ENCODE measurements at places on chromosomes 4 and X.

GRCh38 chrX:49053223-49054072, 5.4 kb upstream of the CCDC120 start:
- no peak for DNase-seq

GRCh38 chr4:187019896-187020295, 296.2 kb upstream of the FAT1 start:
- no peak for DNase-seq

- no peak for DNase-seq
Observed at GRCh38 chr4:23717528-23718248, 172.2 kb downstream of the PPARGC1A start.

DNA sequence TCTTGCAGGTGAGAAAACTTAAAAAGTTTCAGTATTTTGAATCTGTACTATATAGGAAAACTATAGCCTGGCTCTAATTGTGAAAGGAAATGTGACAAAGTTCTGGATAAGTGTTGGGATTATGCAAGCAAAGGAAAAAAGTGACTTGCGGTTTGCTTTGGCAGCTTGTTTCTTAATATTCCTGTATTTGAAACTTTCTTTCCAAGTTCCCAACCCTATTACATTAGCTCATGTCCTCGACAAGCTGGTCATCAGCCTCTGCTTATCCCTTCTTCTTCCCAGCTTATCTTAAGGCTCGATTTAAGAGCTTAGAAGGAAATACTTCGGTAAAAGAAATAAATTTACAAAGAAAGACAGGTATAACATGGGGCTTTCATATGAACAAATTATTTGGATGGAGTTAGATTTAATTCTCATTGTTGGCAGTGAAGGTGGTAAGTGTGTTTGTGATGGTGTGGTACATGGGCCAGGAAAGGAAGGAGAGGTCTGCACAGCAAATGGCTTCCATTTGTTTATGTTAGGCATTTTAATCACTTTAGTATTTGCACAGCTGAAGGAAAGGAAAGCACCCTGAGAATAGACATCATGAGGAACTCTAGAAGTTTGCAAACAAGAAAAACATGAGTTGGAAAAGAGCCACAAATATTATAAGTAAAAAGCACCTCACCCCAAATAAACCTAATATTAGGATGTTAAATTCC, 5.1 kb upstream of the MYOZ2 start:
- no peak for DNase-seq

DNA sequence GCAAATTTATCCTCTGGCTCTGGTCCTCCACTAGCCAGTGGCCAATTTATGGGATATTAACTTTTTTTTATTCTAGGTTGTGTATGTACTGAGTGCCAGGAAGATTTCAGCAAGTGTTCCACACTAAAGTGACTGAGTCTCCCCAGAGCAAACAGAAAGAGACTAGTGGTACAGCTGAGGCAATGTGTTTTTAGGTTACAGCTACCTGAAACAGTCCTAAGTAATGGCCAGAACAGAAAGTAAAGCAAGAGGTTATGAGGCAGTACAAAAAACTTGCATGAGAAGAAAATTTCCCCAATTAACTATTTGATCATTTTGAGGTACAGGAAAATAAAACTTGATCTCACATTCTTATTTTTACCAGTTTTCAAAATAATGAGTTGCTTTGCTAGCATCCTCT, 31.2 kb downstream of the PRDM8 start:
- DNase-seq: no peak

GRCh38 chrX:68915778-68916177, 87.0 kb downstream of the EFNB1 start:
- no peak for DNase-seq

DNA sequence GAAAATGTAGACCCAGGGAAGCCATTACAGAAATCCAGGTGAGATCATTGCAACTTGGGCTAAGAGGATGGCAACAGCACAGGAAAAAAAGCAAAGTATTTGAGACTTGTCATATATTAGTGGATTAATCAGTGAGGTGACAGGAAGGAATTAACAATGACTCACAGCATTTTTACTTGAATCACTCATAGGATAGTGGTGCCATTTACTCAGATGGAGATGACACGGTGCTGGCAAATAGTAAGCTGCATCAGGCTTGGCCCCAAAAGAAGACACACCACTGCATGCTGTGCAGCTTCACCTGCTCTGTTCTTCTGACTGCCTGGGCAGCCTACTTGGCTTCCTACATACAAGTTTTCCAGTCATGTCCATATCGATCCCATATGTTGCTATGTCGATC, 144.8 kb downstream of the FRYL start:
- DNase-seq: no peak

GRCh38 chrX:2410279-2411020, 90.3 kb downstream of the DHRSX start:
- DNase-seq: no peak

DNA sequence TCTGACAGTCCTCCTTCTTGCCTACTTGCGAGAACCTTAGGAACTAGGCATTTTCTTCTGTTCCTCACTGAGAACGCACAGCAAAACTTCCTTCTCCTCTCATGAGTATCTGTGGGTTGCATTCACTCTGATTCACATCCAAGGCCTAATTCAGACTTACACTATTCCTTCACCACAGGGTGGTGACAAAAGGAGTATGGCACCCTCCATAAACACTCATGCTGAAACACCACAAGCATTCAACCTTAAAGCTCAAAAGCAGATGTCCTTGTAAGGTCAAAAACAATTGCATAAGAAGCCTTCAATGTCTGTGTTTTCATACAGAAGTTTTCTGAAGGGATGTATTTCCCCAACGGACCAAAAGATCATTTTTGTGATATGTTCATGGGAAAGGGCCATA, 147.3 kb downstream of the CORIN start:
- no peak for DNase-seq

DNA sequence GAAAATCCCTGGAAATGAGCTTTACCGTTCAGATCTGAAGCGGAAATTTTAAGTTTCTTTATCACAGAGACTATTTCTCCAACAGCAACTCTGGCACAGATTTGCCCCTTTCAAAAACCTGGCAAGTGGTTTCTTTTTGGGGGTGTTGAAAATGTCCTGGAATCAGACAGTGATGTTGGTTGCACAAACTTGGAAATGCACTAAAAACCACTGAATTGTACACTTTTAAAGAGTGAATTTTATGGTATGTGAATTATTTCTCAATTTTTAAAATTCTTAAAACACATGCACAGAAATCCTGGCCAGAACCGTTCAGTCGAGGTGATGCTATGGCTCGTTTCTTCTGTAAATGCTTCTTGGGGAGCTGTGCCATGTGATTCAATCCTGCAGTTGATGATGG, 121.2 kb upstream of the RBPJ start:
- no peak for DNase-seq

DNA sequence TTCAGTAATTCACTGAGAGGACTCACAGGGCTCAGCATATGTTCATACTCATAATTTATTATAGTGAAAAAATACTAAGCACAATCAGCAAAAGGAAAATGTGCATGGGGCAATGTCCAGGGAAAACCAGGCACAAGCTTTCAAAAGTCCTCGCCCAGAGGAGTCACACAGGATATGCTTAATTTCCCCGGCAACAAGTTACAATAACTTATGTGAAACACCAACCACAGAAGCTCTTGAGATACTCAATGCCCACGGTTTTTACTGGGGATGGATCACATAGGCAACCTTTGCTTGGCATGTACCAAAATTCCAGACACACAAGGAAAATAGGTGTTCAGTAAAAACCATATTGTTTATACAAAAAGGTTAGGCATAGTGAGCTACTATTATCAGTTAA, 38.5 kb upstream of the STPG2 start:
- no peak for DNase-seq
